Substantia nigra (tissue), 51 donors: ENCODE measurements at places on chromosomes 4 and X.

- DNase-seq, result no peak
Observed at GRCh38 chr4:81676537-81676936, 204.8 kb upstream of the RASGEF1B start.

GRCh38 chrX:39911278-39911897 lies 186.4 kb downstream of the BCOR start:
- DNase-seq, result no peak

GRCh38 chr4:13538427-13538973 lies 5.8 kb downstream of the NKX3-2 start:
- no peak for DNase-seq

DNA sequence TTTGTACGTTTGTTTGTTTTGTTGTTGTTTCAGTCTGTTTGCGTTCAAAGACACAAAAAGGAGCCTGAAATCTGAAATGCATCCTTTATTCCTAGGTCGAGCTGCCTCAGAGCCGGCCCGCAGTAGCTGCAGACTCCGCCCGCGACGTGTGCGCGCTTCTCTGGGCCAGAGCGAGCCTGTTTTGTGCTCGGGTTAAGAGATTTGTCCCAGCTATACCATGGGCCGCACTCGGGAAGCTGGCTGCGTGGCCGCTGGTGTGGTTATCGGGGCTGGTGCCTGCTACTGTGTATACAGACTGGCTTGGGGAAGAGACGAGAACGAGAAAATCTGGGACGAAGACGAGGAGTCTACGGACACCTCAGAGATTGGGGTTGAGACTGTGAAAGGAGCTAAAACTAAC lies 2.4 kb downstream of the ARMCX1 start:
- DNase-seq, result no peak

- DNase-seq, result no peak
Observed at GRCh38 chrX:155819525-155819924, 61.6 kb upstream of the VAMP7 start.

DNA sequence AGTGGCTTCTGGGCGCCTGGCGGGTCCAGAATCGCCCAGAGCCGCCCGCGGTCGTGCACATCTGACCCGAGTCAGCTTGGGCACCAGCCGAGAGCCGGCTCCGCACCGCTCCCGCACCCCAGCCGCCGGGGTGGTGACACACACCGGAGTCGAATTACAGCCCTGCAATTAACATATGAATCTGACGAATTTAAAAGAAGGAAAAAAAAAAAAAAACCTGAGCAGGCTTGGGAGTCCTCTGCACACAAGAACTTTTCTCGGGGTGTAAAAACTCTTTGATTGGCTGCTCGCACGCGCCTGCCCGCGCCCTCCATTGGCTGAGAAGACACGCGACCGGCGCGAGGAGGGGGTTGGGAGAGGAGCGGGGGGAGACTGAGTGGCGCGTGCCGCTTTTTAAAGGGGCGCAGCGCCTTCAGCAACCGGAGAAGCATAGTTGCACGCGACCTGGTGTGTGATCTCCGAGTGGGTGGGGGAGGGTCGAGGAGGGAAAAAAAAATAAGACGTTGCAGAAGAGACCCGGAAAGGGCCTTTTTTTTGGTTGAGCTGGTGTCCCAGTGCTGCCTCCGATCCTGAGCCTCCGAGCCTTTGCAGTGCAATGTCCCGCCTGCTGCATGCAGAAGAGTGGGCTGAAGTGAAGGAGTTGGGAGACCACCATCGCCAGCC lies at the start of gene ATOH1:
ATOH1 (plus strand) TSS at position 422 of the 663 bp plus-strand sequence; CDS start at position 596, 174 bp downstream.
- no peak for DNase-seq

DNA sequence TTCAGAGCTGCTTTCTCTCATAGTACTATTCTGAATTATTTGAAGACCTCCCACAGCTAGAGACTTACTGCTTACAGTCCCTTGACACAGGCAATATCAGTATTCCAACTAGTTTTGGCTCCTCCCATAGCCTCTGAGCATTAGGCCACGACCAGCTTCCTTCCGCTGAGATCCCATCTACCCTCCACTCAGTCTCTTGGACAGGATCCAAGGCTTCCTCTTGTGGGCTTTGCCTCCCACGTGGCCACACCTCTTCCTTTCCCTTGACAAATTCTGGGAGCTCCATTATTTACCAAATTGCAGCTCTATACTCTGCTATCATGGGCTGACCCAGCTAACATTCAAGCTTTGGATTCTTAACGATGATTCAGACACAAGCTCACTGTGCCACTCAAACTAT lies 470.4 kb upstream of the GALNT7 start:
- no peak for DNase-seq

DNA sequence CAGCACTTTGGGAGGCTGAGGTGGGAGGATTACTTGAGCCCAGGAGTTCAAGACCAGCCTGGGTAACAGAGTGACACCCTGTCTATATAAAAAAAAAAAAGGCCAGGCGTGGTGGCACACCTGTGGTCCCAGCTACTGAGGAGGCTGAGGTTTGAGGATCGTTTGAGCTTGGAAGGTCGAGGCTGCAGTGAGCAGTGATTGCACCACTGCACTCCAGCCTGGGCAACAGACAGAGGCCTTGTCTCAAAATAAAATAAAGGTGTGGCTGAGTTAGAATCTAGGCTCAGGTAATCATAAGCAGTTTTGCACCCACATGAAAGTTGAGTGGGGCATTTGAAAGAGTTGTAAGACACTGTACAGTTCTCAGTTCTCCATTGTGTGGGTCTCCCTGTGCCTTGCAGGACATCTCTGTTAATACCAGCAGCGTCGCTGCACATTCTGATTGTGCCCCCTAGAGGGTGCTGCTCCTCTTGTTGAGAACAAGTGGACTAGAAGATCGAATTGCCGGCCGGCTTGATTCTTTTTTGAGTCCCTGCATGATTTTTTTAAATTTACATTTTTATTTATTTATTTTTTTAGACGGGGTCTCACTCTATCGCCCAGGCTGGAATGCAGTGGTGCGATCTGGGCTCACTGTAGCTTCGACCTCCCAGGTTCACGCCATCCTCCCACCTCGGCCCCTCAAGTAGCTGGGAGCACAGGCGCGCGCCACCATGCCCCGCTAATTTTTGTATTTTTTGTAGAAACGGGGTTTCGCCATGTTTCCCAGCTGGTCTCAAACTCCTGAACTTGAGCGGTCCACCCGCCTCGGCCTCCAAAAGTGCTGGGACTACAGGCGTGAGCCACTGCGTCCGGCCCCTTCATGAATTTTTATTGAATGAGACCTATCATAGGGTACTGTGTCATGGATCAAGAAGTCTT lies 73.6 kb upstream of the RBMX start:
- DNase-seq, result peak; percentile 4

GRCh38 chr4:86334020-86334750 lies 25.7 kb downstream of the MAPK10 start:
- no peak for DNase-seq

DNA sequence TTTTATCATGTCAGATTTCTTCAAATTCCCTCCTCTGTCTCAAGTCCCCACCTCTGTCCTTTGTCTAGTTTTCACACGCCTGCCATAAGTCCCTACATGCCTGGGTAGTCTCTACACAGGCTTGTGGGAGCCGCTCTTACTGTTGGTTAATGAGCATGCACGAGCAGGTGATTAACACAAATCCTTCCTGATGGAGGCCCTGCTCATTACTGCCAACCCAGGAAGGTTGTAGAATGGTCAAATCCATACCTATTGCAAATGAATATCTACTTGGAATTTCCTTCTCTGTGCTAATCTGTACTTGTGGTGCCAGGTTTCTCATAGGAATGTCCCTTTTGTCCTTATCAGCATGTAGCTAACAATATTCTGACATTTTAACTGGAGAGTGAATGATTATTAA lies 208.4 kb upstream of the HDX start:
- DNase-seq, result no peak

DNA sequence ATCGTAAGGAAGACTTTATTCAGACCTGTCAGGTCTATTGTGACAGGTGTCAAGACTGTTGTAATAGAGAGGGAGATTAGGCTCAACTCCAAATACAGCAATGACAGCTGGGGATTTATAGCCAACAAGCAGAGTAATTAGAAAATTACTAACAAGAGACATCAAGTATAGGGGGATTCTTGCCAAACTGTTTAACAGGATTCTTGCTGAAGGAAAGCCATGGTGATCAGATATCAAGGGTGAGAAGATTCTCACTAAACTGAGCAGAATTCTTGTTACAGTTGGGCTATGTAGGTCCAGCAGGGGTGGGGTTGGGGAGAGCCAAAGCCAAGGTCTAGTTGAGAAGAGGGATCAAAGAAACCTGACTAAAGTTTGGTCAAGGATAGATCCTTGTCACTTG lies 461.0 kb upstream of the GALNT7 start:
- DNase-seq, result no peak

DNA sequence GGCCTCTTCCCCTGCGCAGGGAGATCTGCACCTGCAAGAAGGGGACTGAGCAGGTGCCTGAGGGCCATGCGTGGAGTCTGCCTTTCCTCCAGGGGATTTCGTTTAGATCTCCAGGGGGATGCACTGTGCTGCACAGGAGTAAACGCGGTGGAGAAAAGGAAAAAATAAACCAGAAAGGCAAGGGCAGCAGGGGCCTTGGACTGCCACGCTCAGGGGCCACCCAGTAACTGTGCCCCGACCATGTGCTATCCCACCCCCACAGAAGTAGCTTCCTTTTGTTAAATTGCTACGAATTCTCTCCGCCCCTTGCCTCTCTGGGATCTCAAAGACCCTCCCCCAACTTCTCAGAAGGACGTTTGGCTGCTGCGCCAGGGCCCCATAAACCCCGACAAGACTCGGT lies 17.2 kb upstream of the HMX1 start:
- DNase-seq, result no peak

- no peak for DNase-seq
Observed at GRCh38 chr4:143711543-143712154, 11.2 kb upstream of the FREM3 start.

DNA sequence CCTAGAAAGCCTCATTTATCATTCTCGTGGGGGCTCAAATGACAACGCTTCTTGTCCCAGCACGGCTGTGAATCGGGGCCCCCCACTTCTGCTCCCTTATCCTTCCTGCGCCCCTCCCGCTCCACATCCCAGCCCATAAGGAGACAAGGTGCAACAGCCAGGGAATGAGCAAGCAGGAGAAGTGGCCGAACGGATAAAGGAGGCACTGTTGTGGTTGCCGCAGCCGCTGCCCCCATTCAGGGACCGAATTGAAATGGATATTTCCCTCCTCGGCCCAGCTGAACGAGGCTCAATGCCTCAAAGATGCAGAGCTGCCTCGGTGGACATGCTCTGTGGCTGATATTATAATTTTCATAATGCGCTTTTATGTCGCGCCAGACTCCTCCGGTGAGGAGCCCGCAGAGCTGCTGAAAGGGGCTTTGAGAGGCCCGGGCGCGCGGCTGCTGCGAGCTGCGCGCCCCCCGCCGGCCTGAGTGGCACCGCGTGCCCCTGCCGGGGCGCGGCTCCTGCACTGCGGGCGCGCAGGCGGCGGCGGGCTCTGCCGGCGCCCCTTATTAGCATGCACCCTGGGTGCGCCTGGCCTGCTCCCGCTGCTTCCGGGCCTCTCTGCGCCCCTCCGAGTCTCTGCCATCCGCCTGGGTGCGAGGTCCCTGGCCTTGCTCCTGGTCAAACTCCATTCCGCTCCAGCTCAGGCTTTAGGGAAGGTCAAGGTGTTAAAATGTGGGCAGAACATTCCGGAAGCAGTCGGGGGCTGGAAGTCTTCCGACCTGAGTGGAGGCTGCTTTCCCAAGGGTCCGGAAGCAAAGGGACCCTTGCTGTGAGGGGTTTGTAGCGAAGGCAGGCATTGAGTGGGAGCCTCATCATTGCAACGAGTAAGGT lies 68.2 kb upstream of the TMEM33 start:
- no peak for DNase-seq

DNA sequence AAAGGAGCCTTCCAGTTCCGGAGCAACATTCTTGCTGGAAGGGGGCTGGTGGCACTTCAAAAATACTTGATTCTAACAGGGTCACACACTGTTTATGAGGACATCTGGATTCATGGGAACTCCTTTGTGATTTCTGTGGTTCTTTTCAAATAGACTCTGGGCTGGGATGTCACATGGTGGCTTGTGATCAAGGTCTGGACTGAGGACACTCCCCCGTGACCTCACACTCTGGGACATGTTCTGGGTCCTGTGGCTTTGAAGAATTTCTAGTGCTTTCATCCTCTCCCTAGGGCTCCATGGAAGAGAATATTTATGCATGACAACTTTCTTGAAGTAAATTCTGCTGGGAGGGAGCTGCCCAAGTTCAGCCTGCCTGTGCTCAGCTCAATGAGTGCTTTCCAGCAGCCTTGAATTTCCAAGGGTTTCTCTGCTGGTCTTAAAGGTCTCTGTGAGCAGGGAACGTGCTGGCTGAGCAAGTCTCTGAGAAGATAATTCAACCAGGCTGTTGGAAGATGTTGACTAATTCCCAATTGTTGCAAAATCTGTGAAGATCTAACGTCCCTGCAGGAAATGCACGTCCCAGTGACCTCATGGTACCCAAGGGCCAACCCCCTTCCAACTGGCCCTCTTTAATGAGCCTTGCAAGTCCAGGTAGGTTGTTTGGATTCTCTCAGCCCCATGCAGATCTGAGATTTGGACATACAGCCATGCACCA lies 36.3 kb downstream of the GPR143 start:
- no peak for DNase-seq

GRCh38 chr4:74555843-74556242 lies 110.9 kb downstream of the AREG start:
- DNase-seq, result no peak

GRCh38 chrX:32530802-32531403 lies 680.4 kb downstream of the DMD start:
- no peak for DNase-seq

DNA sequence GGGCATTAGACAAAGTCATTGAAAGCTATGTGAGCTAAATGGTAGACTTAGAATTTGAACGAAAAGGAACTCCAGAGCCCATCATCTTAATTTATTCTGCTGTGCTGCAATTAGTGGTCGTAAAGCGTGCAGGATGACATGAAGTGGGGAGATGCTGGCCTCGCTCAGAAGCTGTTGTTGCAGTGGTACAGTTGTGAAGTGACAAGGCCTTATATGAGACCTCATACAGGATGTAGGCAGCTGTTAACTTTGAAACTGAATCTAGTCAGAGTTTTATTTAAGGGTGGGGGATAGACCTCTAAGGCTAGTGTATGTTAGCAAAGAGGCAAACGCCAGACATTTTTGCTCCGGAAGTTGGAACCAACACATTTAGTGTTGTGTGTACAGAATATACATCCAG lies 13.4 kb downstream of the KLF3 start:
- no peak for DNase-seq

DNA sequence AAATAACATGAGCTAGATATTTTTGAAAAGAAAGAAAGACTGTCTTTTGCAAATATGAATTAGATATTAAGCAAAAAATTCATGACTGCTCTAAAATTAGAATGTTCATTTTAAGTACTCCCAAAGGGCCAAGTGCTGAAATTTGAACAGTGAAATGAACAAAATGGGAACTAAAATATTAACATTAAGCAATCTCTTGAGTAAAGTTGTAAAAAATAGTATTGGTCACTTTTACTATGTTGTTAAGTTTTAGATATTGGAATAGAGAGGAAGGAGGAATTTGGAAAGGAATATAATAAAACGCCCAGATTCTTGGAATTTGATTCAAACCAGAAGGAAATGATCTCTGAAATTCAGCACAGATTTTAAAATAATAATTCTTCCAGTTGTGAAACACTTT lies 125.9 kb upstream of the ANK2 start:
- DNase-seq, result no peak

GRCh38 chr4:104722467-104722866 lies 227.8 kb upstream of the CXXC4 start:
- DNase-seq, result no peak
